Stimulated activated CD8-positive, alpha-beta memory T cell treated with anti-CD3 and anti-CD28 coated beads, Interleukin-4, amount 100 ng/mL, for 4 hours (primary cell): ENCODE measurements at places on chromosomes 6 and 20.

DNA sequence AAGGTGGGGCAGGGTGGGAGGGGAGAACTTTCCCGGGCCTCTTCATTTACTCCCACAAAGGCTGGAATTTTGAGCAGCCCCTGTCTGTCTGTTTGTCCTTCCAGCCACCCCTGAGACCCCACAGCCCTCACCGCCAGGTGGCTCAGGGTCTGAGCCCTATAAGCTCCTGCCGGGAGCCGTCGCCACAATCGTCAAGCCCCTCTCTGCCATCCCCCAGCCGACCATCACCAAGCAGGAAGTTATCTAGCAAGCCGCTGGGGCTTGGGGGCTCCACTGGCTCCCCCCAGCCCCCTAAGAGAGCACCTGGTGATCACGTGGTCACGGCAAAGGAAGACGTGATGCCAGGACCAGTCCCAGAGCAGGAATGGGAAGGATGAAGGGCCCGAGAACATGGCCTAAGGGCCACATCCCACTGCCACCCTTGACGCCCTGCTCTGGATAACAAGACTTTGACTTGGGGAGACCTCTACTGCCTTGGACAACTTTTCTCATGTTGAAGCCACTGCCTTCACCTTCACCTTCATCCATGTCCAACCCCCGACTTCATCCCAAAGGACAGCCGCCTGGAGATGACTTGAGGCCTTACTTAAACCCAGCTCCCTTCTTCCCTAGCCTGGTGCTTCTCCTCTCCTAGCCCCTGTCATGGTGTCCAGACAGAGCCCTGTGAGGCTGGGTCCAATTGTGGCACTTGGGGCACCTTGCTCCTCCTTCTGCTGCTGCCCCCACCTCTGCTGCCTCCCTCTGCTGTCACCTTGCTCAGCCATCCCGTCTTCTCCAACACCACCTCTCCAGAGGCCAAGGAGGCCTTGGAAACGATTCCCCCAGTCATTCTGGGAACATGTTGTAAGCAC is 46.0 kb upstream of the TTPAL start:
- DNase-seq = no peak

DNA sequence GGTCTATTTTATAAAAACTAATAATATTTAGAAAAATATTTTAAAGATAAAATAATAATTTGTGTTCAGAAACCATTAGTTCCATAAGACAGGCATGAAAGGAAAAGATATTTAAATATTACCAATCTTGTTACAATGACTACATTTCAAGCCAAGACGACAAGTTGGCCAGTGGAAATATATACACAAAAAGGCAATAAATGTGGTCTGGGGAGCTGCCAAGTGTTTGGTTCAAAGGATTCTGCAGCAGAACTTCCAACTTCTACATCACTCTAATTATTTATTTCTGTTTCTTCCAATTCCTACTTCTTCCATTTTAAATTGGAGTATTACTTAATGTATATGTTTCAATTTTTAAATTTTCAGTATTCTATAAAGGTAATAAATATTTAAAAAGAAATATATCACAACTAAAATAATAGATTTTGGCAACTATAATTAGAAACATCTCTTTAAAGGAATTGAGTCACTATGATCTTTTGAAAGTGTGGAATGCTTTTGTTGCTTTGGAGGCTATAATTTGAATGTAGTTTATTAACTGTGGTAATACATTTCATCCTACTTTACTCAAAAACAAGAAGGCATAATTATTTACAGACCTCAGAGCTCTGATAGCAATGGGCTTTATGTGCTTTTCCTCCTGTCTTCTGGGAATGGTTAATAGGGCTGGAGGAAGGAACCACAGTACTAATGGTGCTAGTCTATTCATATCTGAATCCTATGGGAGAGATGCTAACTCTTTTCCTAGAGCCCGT is 129.7 kb upstream of the FAM184A start:
- no peak for DNase-seq

DNA sequence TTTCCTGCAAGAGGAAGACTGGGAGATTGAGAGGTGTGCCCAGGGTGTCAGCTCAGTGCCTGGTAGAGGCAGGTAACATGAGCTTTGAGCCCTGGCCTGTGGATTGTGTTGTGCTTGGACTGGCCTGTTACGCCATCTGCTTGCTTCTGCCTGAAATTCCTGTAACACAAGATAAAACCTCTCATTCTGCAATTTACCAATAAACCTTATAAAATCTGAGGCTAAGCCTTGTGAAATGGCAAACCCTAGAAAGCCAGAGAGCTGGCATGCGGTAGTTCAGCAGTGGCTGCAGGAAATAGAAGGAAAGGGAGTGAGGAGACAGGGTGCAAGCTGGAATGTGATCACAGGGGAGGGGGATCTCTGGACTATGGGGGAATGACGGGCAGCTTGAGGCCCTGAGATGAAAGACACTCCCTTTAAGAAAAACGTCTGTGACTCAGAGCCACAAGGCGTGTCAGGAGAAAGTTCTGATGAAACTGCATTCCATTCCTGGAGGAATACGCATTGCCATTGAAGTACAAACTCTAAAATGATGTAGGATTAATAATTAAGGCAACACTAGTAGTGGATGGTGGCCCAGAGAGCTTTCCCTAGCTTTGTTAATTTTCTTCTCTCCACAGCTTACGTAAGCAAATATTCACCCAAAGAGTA is 26.3 kb upstream of the TFAP2A start:
- DNase-seq = no peak

DNA sequence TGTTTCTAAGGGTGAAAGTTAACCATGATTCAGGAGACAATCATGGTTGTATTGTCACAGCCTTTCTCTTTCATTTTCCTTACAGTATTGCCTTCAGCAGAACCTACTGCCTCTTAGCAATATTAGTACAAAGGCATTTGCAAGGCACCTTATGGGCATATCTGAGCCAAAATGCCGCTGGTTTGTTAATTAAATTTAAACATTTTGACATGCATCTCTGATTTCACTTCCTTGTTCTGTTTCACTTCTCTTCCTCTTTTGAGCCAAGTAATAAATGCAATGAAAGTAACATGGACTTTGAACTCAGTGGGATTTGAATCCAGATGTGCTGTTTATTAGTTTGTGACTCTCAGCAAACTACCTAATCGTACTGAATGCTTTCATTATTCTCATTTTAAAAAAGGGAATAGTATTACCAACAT is 467.4 kb upstream of the CITED2 start:
- DNase-seq = no peak

- DNase-seq = no peak
These were observed 52.7 kb upstream of the ELMO2 start for GRCh38 chr20:46458866-46459750.

DNA sequence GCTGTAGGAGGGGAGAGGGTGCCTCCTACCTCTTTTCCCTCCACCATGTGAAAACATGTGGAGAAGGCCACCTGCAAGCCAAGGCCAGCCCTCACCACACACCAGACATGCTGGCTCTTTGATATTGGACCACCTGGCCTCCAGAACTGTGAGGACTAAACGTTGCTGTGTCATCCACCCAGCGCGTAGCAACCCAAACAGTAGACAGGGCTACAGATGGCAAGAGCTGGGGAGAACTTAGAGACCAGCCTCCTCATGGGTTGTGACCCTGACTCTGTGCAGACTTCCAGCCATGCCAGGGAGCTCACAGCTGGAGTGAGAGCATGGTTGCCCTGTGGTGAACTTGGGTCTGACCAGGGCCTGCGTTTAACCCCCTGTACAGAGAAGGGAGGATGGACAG is 195.9 kb upstream of the CST7 start:
- DNase-seq = no peak

GRCh38 chr6:24838081-24838480 is 39.4 kb upstream of the ARMH2 start:
- DNase-seq = no peak

DNA sequence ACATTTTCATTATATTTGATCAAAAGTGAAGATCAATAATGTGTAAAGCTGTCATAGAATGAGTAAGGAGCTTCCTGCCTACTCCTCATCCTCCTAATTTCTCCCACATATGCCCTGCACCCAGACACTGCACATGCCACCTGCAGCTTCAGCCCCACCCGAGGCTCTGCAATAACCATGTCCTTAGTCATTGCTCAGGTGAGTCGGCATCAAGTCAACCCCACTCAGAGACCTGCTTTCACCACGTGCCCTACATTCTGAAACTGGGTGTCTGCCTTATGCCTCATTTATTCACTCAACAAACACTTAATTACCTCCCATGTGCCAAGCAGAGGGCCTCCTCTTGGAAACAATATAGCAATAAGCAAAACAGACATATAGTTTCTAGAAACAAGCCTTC is 15.4 kb upstream of the TNFAIP3 start:
- DNase-seq = no peak

DNA sequence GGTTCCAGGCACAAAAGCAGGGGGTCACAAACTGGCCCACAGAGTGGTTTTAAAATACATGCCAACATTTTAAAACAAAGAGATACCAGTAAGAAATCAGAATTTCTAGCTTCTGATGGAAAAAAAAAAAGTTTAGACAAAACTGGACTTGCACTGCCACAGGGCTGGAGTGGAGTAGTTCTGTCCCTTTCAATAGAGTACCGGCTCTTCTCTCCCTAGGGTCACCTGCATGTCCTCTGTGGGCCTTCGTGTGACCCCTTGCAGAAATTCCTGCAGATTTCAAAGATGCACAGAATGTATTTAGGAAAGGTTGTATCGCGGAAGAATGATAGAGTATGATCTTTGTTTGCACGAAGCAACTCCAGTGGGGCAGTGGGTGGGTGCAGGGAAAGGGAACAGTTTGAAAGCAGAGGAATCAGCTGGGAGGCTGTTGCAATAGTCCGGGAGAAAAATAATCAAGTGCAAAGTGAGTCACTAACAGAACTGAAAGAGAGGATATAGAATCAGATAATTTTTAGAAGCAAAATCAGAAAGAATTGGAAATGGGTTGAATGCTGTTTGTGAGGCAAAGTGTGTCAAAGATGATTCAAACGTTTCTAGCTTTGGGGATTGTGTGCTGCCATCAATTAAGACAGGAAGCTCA is 97.3 kb upstream of the STXBP5 start:
- DNase-seq = no peak

DNA sequence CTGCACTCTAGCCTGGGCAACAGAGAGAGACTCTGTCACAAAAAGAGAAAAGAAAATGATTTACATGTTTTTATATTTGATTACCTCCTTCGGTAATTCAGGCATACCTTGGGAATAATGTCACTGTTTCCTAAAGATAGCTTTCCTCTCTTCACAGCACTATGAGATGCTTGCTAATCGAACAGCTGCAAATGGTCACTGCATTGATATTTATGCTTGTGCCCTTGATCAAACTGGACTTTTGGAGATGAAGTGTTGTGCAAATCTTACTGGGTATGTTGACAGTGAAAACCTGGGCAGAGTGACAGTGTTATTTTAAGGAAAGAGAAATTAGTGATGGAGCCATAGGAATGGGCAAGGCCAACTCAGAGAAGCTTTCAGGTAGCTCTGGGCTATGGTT is 19.6 kb downstream of the SEC23B start:
- no peak for DNase-seq

GRCh38 chr20:57420571-57421252 is 29.5 kb downstream of the RBM38 start:
- DNase-seq = no peak

- no peak for DNase-seq
These were observed 4.9 kb upstream of the ANGPT4 start for GRCh38 chr20:921068-921467.

- DNase-seq = no peak
These were observed 62.0 kb downstream of the SULF2 start for GRCh38 chr20:47723322-47723721.

DNA sequence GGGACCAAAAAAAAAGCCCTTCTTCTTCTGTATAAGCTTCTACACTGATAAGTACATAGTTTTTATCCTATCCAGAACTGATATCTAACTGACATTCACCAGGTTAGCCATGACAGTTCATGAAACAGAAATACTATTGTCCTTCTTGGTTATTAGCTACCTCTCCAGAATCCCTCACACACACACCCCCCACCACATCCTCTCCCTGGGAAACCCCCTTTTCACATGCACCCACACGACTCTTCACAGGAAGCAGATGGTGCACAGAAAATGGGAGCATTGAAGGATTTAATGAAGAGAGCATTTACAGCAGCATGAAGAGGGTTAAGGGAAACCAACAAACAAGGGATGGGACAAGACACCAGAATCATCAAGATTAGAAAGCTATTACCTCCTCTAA is 88.9 kb downstream of the FHL5 start:
- DNase-seq = no peak

GRCh38 chr20:23111307-23111943 is 25.3 kb upstream of the CD93 start:
- no peak for DNase-seq

DNA sequence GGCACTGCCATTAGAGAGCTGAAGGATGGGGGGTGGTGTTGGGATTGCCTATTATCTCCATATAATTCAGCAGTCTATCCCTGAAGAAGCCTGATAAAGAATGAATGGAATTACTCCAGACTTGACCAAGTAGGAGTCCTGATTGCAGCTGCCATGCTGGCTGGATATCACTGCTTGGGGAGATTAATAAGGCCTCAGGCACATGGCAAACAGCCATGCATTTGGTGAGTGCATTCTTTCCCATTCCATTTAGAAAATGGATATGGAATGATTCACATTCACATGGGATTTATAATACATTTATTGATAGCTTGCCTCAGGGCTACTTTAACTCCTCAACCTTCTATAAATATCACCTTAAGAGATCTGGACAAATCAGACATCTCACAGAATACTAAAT is 49.6 kb upstream of the HLA-A start:
- no peak for DNase-seq

- no peak for DNase-seq
These were observed 56.7 kb upstream of the SAYSD1 start for GRCh38 chr6:39171489-39172376.
